ENCODE measurements at places on chromosomes 3 and 15. TPM values are rescaled to one million over a fixed set of nuclear protein-coding genes. Genes with fewer than 3 reads are reported as not detected.

Gene GOLGA8Q
- 1.0 TPM for total RNA-seq

Gene LOXL1
- total RNA-seq, result 108 TPM

Gene SNTN
- not detected for total RNA-seq

Gene FSTL1
- total RNA-seq, result 833 TPM

Gene FAM43A
- 19.4 TPM for total RNA-seq

DNA sequence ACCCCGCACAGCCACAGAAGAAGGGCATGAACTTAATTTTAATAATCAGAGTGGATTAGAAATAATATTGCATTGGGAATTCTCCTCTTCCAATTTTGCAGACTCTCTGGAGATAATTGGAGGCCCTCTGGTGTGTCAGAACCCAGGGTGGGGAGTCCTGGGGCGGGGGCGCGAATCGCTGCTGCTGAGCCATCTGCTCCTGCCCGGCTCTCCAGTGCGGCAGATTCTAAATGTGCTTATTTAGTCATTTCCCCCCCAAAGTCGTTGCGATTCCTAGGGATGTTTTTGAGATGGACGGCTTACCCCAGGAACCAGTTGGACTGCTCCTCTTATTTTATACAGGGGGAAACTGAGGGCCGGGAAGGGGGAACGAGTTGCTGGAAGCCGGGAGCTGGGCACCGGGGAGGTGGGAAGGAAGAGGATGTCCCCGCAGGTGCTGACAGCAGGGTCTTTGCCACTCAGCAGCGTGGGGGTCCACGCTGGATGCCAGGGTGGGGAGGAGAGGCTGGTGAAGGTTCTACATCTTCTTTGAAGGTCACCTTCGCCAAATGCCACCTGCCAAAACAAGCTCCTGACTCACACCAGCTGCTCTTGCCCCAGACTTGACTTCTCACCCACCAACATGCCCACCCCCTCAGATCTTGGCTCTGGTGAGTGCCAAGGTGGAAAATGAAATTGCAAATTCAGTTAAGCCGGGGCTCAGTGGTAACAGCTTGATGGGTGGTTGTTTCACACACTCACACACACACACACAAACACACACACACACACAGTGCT lies 91.3 kb upstream of the PRR23E start:
- H3K4me1 ChIP-seq, result no peaks in the 10 kb centered on the region
- no peaks in the 10 kb centered on the region for H3K36me3 ChIP-seq
- H3K27me3 ChIP-seq, result no peaks in the 10 kb centered on the region
- no peak overlapping the region for H3K4me3 ChIP-seq

DNA sequence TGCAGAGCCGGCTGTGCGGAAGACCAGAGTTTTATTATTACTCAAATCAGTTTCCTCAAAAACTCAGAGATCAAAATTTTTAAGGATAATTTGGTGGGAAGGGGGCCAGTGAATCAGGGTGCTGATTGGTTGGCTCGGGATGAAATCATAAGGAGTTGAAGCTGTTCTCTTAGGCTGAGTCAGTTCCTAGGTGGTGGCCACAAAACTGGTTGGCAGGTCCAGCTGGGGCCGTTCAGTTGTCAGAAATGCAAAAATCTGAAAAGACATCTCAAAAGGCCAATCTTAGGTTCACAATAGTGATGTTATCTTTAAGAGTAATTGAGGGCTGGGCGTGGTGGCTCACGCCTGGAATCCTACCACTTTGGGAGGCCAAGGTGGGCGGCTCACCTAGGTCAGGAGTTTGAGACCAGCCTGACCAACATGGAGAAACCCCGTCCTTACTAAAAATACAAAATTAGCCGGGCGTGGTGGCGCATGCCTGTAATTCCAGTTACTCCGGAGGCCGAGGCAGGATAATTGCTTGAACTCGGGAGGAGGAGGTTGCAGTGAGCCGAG lies 2.3 kb upstream of the ZNF589 start:
- no peak overlapping the region for H3K27ac ChIP-seq
- H3K4me3 ChIP-seq, result no peak overlapping the region
- H3K27me3 ChIP-seq, result no peaks in the 10 kb centered on the region
- no peaks in the 10 kb centered on the region for H3K4me1 ChIP-seq
- DNase-seq, result no peak

- H3K4me3 ChIP-seq, result no peak overlapping the region
- no peaks in the 10 kb centered on the region for H3K36me3 ChIP-seq
- H3K27ac ChIP-seq, result no peak overlapping the region
- H3K27me3 ChIP-seq, result no peaks in the 10 kb centered on the region
- H3K4me1 ChIP-seq, result peaks cover 1% of the 10 kb centered on the region
Measured at GRCh38 chr3:31724651-31725050, 191.9 kb downstream of the STT3B start.

DNA sequence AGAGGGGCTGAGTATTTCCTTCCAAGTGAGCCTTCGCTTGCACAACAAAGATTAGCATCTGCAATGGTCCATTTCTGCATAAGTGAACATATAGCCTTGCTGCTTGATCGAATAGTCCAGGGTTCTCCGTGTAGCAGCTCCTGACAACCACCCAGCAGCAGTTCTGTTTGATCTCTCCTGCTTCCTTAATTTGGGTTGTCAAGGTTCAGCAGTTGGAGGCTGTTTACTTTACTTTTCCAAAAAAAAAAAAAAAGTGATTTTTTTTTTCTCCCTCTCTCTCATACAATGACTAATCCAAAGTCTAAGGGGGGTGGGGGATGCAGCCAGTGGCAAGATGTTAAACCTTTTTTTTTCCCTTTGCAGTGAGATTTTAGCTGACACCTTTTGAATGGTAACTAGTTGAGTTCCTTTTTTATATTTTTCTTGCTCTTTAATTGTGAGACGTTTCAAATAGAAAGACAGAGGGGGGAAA lies 3.6 kb downstream of the FOXP1 start:
- H3K27ac ChIP-seq, result peak overlapping the region; percentile 3
- peak overlapping the region; percentile 82 for H3K4me3 ChIP-seq
- no peaks in the 10 kb centered on the region for H3K36me3 ChIP-seq
- no peaks in the 10 kb centered on the region for H3K27me3 ChIP-seq

- no peak overlapping the region for H3K27ac ChIP-seq
- no peaks in the 10 kb centered on the region for H3K27me3 ChIP-seq
- H3K4me3 ChIP-seq, result no peak overlapping the region
Measured at GRCh38 chr15:74045184-74045583, 37.2 kb downstream of the GOLGA6A start.

GRCh38 chr3:47283591-47284364 lies 1.0 kb downstream of the KLHL18 start:
- H3K4me1 ChIP-seq, result no peaks in the 10 kb centered on the region
- H3K27me3 ChIP-seq, result no peaks in the 10 kb centered on the region
- H3K4me3 ChIP-seq, result peak overlapping the region; percentile 65
- H3K36me3 ChIP-seq, result no peaks in the 10 kb centered on the region

DNA sequence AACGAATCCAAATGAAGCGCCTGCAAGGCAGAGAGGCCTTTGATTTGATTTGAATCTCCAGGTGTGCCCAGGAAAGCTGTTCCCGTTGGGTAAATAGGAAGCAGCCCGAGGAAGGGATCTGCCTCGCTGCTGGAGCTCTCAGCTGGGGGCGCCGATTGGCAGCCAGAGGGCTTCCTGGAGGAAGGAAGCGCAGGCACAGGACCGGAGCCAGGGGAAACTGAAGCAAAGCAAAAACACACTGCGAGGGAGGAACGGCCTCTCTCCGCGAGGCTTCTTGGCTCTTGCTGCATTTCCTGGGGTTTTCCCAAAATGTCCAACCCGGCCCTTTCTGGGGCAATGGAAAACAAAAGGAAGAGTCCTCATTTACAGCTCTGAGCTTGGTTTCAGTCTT lies 80.3 kb downstream of the TMEM266 start:
- peak; percentile 63 for DNase-seq
- no peak overlapping the region for H3K4me3 ChIP-seq
- no peak overlapping the region for H3K27ac ChIP-seq
- no peaks in the 10 kb centered on the region for H3K4me1 ChIP-seq

GRCh38 chr3:82561784-82562183 lies 800.3 kb upstream of the GBE1 start:
- H3K27me3 ChIP-seq, result no peaks in the 10 kb centered on the region
- no peaks in the 10 kb centered on the region for H3K36me3 ChIP-seq
- no peak for DNase-seq

Measured in aorta (tissue), 5 donors.